Cerebellar nuclear complex (tissue), 1 donor: ENCODE measurements at places on chromosomes 6 and 20.

DNA sequence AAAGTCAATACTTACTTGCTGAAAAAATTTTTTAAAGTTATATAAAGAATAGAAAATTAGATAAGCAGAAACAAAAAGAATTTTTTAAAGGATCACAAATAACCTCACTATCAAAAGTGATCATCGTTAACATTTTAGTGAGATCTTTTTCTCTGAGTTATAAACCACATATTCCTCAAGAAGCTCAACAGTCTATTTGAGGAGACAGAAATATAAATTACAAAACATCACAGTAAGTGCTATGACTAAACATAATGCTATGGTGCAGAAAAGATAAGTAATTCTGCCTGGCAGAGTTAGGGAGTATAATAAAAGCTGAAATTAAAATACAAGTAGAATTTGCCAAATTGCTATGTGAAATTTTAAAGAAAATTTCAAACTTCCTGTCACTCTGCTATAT is 226.7 kb downstream of the LMBRD1 start:
- no peak for DNase-seq

DNA sequence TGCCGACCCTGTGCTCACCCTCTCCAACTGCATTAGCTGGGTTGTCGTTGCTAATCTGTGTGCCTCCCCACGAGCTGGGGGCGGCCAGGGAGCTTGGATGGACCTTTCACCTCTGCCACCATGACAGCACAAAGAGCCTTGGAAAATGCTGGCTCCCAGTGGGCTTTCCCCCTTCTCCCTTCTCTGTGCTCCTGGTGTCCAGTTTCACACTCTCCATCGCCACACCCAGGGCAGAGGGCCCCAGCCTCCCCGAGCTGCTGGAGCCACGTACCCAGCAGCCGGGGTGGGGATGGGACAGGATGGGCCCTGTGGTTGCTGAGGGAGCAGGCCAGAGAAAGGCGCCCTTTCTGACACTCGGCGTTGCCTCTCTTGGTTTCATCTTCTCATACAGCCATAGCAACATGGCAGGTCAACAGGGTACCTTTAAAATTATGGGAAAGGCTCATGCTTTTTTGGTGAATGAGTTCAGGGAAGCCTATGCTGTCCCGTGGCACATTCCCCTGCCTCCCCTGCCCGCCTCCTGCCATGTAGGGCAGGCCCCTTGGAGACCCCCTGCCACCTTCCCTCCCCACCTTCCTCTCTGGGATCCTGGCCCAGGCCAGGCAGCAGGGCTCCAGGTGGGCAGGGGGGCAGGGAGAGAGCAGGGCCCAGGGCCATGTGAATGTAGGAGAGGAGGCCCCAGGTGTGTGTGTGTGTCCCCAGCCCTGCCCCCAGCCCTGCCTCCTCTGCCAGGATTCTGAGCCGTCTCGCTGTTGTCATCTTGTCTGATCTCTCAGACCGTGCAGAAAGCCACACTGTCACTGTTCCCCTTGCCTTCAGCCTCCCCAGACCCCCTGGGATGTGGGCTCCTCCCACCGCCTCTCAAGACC is 85.2 kb upstream of the CCDC167 start:
- DNase-seq = no peak

DNA sequence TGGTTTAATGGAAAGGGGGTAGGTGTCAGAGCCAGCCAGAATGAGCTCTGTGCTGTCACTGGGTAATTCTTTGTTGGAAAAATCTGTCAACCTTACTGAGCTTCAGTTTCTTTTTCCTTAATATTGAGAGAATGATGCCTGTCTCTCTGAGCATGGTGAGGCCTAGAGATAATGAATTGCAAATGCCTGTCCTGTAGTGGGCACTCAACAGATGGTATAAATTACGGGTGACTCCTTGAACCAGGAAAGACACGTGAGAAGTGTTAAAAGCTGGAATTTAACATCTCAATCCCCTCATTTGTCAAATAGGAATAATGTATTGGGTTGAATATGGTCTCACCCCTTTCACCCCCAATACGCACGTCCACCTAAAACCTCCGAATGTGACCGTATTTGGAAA is 74.9 kb downstream of the ADTRP start:
- DNase-seq = no peak

GRCh38 chr6:48110436-48111142 is 408 bp downstream of the PTCHD4 start:
- no peak for DNase-seq

DNA sequence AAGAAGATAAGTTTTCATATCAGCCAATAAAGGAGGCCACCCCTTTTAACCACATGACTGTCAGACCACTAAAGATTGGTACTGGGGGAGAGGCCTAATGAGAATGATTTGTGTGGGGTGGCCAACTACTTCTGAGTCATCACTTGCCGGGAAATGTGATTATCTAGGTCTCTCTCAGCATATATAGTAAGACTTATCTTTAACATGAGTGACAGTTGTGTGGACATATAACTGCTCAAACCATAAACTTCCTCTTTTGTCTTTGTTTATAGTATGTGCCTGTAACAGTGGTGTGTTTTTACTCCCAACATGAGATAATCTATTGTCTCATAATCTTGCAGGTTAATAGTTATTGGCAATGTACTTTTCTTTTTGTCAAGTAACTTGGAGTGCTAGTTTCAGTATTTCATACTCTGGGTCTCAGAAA is 312.4 kb downstream of the CDKAL1 start:
- no peak for DNase-seq

DNA sequence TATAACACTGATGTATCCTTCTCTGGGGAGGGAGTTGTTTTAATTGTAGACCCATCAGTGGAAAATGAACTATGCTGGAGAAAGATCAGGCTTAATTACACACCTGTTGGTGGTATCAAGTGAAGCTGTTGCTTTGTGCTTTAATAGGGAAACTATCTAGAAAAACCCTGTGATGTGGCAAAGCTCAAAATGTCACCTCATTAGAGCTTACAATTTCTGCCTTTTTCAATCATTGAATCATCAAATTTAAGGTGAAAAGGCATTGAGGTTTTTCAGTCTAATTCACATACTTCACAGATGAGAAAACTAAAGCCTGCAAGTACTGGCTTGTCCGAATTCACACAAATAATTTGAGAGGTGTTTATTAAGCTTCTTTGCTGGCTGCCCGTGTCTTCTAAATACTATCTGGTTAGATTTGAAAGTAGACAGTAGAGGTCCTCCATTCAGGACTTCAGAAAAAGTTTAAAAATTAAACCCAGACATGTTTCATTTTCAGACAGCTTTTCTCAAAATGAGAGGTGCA is 143.3 kb upstream of the MAP3K7 start:
- DNase-seq = no peak

GRCh38 chr6:83192871-83193746 is at the start of the genes PGM3 and RWDD2A:
TSS of gene PGM3 (minus strand) at chr6:83193265. CDS start at chr6:83191012, 2,253 bp downstream.
TSS of gene RWDD2A (plus strand) at chr6:83193357. CDS start at chr6:83194452, 1,095 bp downstream.
- DNase-seq = peak; percentile 58

DNA sequence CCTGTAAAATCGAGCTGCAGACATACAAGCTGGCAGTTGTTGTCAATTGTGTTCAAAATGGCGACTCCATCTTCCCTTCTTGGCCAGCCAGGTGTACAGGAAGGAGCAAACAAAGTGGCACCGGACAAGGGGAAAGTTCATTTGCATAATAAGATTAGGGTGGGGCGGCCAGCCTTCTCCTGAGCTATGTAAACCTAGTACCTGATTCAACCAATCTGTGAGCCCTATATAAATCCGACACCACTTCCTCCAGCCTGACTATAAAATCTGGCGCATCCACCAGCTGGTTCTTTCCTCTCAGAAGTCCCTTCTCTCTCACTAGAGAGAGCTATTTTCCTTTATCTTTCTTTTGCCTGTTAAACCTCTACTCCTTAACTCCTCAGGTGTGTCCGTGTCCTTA is 8.1 kb upstream of the HBS1L start:
- no peak for DNase-seq

DNA sequence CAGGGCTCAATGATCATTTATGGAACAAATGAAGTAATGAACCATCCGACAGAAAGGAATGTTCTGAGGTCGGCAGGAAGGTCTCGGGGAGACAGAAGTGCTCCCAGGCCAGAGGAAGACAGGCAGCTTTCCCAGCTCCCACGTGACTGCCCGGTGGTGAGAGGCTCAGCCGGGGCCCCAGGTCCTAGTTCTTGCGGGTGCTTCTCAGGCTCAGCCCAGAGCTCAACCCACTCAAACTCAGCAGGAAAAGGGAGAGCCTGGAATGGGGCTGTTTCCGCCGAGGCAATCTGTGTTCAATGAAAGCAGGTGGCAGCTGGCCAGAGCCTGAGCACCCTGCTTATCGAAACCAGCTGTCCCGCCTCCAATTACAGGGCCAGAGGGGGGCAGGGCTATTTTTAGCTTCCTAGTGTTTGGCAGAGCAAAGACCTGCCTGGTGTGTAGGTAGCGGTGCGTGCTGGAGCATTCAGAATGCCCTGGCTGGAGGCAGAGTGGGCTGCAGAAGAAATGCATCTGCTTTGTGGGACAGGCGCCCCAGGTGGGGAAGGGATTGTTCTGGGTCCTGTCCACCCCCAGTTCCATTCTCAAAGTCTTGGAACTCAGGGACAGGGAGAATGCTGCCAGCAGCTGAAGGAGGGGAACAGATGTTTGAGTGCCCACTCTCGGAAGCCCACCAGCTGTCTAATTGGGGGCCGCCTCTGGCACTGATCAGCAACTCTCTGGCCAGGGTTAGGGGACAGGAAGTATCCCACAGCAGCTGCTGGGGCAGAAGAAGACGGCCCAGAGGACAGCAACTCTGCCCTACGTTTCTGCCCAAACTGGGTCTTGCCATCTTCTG is 145.1 kb downstream of the PREX1 start:
- DNase-seq = no peak

DNA sequence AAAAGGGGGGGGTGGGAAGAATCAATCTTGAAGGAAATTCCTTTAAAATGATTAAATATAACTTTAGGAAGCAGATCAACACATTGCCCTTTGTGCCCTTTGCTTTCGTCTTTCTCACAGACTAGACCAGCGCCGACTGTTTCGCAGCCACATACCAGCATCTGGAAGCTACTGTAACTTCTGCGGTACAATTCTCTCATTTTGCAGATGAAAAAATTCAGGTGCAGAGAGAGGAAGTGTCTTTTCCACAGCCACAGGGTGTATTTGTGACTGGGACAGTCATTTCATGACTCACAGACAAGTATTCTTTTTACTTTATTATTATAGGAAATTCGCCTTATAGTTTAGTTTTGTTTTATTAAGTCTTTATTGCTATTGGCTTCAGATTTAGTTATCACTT is 84.2 kb downstream of the UST start:
- no peak for DNase-seq
